ENCODE measurements at places on chromosomes 4 and X.
A peak's percentile ranks its signal among the peaks of the same experiment; 100 is the strongest.

- no peak for DNase-seq
Measured at GRCh38 chr4:177308125-177308524, 1.5 kb upstream of the NEIL3 start.

GRCh38 chrX:7987160-7988012 lies 60.2 kb upstream of the PNPLA4 start:
- no peak for DNase-seq

DNA sequence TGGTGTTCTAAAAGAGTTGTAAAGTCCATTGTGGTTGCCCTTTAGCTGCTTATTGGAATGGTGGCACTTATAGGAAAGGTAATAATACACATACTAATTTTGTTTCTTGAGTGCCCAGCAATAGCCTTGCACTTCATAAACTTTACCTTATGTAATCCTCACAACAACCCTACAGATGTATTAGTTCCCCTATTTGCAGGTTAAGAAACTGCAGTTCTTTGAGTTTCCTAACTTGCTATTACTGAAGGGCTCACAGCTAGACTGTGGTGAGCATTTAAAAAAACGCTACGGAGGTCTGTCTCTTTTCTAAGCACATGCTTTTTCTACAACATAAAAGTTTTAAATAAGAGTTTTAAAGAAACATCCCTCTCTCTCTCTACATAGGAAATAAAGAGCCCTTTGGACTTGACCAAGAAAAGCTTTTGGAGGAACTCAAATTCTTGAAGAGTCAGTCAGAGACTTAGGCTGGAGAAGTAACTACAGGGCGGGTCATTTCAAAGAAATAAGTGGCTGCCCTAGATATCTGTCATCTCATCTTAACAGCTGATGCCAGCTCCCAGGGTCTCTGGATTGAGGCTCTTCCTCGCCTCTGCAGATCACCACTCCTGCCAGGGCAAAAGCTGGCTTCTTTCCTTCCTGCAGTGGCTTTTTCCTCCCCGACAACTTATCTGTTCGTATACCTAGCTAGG lies 42.0 kb upstream of the FBXW7 start:
- no peak for DNase-seq

DNA sequence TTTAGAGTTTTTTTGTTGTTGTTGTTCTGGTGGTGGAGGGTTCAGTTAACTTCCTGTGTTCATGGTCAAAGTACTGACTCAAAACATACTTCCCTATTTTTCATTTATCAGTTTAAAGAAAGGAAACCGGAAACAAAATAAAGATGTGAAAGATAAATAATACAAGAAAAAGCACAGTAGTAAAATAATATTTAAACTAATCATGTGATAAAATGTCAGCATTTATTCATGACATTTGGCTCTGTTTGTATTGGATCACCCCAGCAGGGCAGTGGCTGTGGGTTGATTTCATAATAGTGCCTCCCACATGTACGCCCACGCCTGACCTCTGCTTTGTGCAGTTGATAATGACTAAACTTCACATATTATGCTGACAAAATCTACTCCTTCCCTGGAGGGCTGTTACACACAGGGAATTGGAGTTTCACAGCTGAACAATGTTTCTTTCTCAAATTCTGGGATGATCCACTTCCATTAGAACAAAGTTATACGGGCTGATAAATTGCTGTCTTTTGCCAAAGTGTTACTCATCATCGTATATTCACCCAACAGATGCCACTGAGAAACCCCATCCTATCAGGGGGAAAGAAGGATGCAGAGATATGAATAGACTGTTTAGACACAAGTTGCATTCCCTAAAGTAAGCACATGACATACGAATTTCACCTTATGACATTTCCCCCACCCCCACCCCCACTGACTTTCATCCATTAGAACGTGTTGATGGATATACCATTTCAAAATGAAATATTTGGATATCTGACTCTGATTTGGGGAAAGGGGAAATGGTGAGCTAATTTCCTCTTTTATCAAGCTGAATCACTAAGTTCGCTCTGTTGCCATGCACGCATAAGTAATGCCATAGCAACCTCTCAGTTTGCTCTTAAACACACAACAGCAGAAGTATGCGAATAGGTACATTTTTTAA lies 48.3 kb downstream of the AMELX start:
- no peak for DNase-seq

GRCh38 chr4:106830879-106831278 lies 205.2 kb downstream of the DKK2 start:
- DNase-seq: no peak

DNA sequence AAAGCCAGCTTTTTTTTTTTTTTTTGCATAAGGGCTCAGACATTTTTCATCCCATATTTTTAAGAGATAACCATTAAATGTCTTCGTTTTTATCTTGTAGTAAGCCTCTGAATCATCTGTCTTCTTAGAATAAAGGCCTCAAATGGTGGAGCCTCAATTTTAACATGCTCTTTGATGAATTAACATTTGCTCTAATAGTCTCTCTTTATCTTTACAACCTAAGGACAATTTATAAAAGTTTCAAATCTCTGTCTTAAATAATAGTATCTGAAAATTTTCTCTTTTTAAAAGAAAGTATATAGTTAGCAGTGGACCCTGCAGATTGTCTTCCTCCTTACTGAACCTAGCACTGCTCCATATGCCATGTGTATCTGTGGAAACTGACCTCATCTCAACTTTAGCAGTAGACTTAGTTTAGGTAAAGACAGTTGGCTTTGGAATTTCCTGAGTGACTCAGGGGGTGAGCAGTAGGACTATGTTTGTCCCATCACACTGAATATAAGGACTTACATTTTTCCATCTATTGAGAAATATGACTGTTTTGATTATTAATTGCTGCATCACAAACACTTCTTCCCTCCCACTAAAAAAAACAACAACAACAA lies 1658.0 kb downstream of the STIM2 start:
- no peak for DNase-seq

- DNase-seq: no peak
Measured at GRCh38 chr4:43352859-43353258, 460.3 kb downstream of the GRXCR1 start.

DNA sequence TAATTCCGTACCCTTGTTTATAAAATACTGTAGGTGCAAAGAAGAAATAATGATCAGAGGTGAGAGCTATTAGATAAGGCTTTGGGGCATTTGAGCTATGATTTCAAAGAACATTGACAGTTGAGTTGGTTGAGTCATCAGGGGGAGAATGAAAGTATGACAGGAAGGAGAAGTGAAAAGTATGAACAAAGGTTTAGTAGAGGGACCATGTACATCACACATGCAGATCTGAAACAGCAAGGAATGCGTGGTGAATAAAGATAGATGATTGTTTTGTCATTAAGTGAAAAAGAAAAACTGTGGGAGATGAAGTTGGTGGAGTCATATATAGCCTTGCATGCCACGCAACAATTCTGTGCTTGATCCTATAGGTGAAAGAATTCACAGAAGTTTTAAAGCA lies 163.1 kb downstream of the ARAP2 start:
- DNase-seq: no peak

DNA sequence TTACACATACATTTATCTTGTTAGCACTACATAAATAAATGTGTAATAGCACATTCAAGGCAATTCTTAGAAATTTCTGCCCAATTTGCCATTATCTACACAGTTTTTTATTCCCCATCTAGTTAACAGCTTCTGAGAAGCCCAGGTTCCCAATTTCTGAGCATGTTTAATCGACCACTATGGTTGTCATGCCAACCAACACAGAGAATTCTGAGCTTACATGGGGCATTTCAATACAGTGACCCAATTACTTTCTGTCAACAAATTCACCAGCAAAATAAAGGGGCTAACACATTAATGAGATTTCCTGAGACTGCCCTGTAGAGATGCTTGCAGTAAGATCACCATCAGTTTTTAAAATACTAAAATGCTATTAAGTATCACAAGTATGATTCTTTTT lies 22.0 kb downstream of the GPM6A start:
- no peak for DNase-seq

- peak; percentile 68 for DNase-seq
Measured at GRCh38 chr4:101527188-101527587, 179.9 kb upstream of the PPP3CA start.

GRCh38 chrX:145773006-145773405 lies 44.6 kb upstream of the SLITRK2 start:
- no peak for DNase-seq

DNA sequence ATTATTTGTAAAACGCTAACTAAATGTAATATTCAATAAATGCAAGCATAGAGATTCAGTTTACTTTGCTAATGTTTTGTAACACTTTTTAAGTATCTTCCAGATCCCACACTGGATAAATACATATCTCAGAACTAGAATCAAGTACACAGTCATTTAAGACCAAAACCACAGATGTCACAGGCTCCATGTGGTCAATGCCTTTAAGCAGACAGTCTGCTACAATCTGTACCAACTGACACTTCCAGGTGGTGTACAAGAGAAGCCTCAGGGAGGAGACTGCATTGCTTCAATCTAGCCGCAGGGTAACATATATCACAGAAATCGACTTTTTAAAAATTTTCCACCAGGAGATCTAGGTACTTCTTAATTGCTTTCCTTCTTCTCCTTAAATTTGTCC lies 229.6 kb upstream of the DIAPH2 start:
- no peak for DNase-seq

DNA sequence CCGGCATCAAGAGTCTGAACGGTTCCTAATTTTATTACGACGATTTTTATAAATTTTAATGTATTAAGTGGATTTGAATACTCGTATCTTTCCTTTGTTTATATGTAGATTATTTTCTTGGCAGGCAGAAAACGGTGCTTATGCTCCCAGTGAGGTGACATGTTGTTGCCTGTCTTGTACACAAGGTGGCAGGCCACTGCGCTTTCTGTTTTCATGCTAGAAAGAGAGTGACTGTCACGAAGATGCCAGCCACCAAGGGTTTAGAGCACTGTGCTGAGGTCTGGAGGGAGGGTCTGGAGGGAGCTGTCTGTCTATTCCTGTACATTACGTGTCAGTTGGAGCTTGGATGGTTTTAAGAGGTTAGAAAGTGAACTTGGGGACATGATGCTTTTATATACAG lies 87.7 kb downstream of the SHROOM2 start:
- peak; percentile 43 for DNase-seq

- DNase-seq: no peak
Measured at GRCh38 chr4:115323106-115323707, 209.8 kb upstream of the NDST4 start.

- DNase-seq: no peak
Measured at GRCh38 chrX:123570011-123570590, 162.8 kb downstream of the THOC2 start.

- DNase-seq: no peak
Measured at GRCh38 chrX:20230406-20230805, 36.3 kb downstream of the RPS6KA3 start.

DNA sequence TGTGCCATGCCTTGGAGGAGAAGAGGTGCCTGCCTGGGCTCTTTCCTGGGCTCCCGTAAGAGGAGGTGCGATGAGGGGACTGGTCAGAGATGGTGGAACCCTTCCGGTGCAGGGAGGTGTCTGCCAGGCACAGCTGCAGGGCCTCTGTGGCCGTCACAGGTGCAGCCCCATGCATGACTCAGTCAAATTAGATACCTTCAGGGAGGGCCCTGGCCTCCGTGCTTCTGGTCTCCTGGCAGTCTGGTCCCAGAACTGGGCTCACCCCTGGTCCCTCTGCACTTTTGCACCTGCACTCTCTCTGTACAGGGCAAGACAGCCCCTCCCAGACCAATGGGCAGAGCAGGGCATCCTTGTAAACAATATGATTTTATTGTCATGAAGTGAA lies 49.9 kb upstream of the LRPAP1 start:
- no peak for DNase-seq

DNA sequence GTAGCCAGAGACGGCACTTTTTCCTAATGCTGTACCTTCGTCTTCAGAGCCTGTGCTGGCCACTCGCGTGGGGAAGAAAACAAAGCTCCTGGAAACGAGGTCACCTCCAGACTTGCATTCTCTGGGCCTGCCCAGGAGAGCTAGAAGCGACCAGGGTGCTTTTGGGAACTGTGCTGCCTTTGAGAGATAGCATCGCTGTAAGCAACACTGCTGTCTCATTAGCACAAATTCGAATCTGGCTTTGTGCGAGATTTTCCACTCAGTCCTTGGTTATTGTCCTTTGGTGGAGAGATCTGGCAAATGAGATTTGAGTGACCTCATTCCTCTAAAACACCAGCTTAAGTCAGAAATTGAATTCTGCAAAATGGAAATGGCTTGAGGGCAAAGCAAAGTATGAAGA lies 66.1 kb upstream of the TLR3 start:
- no peak for DNase-seq

- DNase-seq: no peak
Measured at GRCh38 chr4:14920237-14920636, 82.0 kb upstream of the CPEB2 start.

DNA sequence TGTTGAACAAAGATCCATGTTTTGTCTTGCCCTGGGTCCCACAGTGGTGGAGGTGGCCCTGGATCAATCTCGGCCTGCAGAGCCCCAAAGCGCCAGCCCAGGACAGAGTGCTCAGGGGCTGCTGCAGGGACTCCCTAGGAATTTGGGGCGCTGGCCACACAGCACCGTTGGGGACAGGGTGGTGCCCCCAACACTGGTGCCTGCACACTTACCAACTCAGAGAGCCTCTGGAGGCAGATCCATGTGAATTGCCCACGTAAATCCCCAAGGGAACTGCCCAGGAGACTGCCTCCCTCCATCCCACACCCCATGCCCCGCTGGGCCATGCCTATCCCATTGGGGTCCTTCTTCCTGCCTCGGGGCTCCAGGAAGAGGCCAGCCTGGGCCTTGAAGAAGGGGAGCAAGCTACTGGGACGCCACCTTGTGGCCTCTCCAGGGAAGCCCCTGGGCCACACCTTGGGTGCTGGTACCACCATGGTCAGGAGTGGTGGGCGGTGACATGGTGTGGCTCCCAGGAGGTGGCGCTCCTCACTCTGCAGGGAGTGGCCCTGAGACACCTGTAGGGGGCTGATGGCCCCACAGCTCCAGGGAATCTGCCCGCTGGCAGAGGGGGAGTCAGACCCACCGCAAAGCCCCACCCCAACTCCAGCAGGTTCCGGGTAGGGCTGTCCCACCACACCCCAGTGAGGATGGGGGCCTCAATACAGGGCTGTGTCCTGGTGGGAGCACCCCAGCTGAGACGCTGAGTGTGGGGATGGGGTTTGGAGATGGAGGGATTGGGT lies 22.8 kb downstream of the CFAP99 start:
- peak; percentile 67 for DNase-seq

DNA sequence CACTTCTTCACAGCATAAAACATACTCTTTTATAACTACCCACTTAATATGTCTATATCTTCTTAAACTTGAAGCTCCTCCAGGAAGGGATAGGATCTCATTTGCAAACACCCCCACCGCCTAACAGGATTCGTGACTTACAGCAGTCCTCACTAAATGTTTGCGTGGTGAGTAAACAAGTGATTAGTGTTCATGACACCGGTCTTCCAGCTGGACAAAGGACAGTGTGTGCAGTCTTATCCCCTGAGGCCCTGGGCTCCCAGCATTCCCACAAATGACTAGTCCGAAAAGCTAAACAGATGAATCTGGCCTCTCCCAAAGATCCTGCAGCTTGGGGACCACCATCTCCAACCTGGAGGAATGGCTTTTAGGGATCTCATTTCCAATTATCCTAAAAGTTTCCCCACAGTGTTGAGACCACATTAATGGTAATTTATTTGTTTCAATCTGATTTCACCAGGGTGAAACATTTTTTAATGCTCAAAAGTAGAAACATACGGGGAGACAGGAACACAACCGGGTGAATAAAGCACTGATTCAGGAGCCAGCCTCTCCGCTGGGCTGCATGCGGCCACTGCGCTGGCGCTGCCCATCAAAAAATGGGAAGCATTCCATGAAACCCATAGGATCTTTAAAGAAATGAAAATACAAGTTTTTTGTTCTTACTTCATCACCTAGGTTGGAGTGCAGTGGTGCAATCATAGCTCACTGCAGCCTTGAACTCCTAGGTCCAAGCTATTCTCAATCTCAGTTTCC lies 69.2 kb downstream of the HADH start:
- no peak for DNase-seq
